CD4-positive, CD25-positive, alpha-beta regulatory T cell (primary cell): ENCODE measurements at places on chromosomes 16 and 17. TPM values are rescaled to one million over a fixed set of nuclear protein-coding genes. Genes with fewer than 3 reads are reported as not detected.

Gene ABCC12
- polyA plus RNA-seq: not detected

Gene OTOP2
- not detected for polyA plus RNA-seq

Gene BRIP1
- 0.71 TPM for polyA plus RNA-seq

Gene KRT39
- not detected for polyA plus RNA-seq

Gene CDH13
- polyA plus RNA-seq: not detected

Gene SULT1A1
- 9.4 TPM for polyA plus RNA-seq

Gene MYH2
- not detected for polyA plus RNA-seq

Gene AOC2
- polyA plus RNA-seq: not detected
